Fibroblast of skin of right quadriceps (primary cell): ENCODE measurements at places on chromosomes 6 and 20.

DNA sequence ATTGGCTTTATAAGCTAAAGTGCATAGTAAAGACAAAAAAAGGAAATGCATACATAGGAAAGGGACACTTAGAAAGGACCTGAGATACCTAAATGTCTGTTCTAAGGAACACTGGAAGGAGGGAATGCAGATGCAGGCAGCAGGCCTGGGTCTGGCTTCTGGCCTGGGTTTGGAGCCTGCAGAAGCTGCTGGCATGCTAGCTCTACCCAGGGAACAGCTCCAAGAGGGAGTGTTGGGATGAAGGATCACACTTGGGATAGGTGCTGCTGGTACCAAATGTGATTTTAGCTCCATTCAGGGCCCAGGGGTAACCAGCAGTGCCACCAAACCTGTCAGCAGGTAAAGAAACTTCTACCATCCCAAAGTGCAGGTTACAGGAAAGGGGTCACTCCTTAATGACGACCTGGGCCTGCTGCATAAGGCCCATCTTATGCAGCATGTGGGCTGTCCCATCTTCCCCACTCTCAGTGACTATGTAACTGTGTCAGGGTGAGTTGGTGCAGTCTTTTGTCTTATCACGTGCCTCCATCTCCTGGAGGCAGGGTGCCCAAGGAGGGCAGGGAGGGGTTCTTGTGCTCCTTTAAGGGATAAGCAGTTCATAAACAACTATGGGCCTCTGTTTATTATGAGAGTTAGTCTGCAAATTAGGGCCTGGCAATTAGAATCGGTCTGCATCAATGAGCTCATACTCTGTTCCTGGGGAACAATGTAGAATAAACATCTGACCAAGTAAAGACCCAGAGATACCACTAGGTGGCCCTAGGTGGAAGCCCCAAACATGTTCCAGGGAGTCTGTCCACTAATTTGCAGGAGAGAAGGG, 26.9 kb downstream of the DDX27 start:
- peak; percentile 44 for DNase-seq

DNA sequence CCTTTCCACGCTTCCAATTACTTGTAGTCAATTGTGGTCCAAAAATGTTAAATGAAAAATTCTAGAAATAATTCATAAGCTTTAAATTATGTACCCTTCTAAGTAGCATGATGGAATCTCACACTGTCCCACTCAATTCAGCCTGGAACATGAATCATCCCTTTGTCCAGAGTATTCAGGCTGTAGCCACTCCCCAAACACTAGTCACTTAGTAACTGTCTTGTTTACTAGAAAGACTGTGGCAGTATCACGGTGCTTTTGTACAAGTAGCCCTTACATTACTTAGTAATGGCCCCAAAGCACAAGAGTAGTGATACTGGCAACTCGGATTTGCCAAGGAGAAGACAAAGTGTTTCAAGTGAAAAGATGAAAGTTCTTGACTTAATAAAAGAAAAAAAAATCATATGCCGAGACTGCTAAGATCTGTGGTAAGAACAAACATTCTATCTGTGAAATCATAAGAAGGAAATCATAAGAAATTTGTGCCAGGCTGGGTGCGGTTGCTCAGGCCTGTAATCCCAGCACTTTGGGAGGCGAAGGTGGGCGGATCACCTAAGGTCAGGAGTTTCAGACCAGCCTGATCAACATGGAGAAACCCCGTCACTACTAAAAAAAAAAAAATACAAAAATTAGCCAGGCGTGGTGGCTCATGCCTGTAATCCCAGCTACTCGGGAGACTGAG, 168.5 kb upstream of the SIM1 start:
- peak; percentile 84 for DNase-seq

- no peak for DNase-seq
Observed at GRCh38 chr6:13576017-13576416, 1.6 kb downstream of the SIRT5 start.

- no peak for DNase-seq
Observed at GRCh38 chr6:80105972-80106417, 476 bp upstream of the BCKDHB start.

DNA sequence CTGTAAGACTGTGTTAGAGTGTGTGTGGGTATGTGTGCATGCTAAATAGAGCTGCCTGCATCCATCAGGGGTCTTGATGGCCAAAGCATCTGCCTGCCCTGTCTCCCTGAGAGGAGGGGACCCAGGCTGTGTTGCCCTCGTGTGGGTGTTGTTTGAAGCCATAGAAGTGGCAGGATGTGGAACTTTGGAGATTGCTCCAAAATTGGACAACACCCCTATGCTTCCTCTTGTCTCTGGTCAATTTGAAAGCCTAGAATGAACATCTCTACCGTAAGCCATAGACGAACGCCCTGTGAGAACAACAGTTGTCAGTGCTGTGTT, 82.6 kb downstream of the ASXL1 start:
- no peak for DNase-seq

DNA sequence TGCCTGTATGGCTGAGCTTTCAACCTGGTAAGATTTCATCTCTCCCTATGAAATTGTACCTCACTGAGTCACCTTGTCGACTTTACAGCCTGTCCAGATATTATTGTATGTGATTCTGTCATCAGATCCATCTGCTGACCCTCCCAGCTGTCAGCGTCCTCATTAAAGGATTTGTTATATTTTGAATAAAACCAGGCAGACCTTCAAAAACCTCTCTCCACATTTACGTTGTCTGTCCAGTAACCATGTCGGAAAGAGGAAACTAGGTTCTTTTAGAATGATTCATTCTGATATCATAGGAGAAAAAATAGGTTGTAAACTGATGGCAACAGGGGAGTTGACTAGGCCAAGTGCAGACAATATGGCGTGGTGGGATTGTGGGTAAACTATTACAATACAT, 38.5 kb downstream of the TSPYL4 start:
- peak; percentile 49 for DNase-seq

DNA sequence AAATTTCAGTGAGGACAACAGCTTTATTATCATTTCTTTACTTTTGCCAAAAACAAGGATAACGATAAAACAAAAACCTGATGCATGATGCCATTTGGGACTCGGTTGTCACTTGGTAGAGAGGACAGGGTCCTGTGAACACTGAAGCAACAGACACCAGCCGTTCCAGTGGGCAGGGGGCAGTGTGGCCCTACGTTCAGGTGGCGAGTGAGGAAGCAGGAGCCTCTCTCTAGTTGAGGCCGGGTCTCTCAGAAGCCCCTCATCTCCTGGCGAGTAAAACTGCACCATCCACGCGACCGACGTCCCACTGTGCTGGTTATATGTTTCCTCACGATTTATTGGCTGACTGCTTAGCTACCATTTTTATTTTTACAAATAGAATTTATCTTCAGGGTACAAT, 231.6 kb downstream of the THBS2 start:
- no peak for DNase-seq

DNA sequence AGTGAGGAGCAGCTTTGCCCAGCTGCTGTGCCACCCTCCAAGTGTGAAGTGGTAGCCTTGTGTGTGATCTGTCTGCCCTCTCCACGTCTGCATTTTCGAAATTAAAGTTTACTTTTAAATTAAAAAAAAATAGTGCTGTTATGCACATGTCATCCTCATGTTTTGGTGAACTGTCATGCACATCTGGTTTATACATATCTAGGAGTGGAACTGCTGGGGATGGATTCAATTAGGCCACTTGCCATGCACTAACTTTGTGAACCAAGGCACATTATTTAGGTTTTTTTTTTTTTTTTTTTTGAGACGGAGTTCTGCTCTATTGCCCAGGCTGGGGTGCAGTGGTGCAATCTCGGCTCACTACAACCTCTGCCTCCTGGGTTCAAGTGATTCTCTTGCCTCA, 3.6 kb downstream of the GTSF1L start:
- DNase-seq = no peak

- DNase-seq = no peak
Observed at GRCh38 chr20:2298701-2299100, 2.9 kb downstream of the TGM3 start.

DNA sequence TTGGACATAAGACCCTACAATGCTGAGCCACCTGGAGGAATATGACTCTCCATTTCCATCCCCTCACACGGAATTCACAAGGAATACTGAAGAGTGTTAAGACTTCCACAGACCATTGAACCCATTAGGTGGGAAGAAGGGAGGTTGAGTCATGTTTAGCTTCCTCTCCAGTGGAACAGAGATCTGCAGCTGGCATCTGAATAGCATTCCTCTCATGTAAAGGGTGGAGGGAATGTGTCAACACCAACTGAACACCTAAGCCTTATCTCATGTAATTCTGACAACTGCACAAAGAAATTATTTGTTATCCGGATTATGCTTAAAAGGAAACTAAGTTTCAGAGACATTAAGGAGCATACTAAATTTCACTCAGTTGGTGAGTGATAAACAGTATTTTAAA, 705.9 kb downstream of the MAFB start:
- no peak for DNase-seq

DNA sequence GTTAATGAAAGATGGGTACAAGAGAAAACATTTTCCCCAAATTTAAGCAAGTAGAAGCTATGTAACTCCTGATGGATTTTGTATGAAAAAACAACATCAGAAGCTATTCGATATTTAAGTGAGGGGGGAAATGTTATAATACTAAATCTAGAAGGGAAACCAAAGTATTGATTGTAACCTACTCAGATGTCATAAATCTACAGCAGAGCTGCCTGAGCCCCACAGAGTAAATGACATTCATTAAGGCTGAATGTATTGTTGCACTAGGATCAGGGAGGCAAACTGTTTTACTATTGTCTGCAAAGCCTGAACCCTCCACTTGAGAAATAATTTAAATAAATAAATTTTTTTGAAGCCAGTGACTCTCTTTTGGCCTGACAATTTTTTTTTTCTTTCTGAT, 19.3 kb downstream of the ANKRD6 start:
- no peak for DNase-seq

- DNase-seq = no peak
Observed at GRCh38 chr6:91267246-91267645, 680.4 kb upstream of the MAP3K7 start.

- DNase-seq = peak; percentile 78
Observed at GRCh38 chr6:3419624-3420272, 37.1 kb downstream of the SLC22A23 start.

DNA sequence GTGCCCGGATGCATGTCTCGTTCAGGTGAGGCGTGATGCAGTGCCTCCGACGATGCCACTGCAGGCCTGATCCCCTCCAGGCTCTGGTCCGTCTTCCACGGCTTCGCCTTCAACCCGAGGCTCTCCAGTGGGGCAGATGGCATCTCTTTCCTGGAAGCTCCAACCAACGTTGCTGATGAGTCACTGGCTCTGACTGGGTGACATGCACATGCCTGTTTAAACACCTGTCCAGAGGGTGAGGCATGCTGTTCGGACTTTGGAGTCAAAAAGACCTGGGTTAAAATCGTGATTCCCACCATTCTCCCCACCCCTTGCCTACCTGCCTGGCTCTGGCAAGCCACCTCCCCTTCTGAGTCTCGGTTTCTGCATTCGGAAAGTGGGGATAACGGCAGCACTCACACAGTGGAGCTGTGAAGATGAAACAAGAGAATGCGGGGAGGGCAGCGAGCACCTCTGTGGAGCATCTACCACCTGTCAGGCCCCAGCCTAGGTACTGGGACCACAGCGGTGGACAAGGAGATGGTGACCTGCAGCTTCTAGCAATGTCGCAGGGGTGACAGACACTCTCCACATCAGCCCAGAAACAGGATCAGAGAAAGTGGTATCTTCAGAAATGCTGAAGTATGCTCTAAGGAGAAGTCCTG, 8.5 kb upstream of the EDN3 start:
- no peak for DNase-seq

GRCh38 chr6:110360676-110361075, 2.5 kb upstream of the METTL24 start:
- DNase-seq = no peak

DNA sequence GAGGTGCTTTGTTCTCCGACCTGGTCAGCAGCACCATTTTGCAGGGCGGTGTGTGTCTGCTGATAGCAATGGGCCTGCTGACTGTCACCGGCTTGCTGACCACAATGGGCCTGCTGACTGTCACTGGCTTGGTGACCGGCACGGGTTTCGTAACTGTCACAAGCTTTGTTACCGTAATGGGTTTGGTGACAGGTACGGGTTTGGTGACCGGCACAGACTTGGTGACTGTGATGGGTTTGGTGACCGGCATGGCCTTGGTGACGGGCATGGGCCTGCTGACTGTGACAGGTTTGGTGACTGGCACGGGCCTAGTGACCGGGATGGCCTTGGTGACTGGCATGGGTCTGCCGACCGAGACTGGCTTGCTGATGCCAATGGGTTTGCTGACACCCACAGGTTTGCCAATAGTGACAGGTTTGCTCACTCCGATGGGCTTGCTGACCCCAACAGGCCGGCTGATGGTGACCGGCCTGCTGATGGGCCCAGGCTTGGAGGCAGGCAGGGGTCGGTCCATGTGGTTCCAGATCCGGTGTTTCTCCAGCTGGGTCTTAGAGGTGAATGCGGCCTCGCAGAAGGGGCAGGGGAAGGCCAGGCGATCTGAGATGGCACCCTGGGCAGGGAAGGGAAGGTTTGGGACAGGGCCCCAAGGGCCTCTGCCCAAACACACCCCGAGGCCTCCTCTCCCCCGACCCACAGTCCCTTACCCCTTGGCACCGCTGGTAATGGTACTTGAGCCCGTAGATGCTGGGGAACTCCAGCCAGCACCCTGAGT, 3.4 kb downstream of the ZNF512B start:
- DNase-seq = no peak

GRCh38 chr6:3831761-3832530, 17.2 kb upstream of the FAM50B start:
- DNase-seq = no peak

DNA sequence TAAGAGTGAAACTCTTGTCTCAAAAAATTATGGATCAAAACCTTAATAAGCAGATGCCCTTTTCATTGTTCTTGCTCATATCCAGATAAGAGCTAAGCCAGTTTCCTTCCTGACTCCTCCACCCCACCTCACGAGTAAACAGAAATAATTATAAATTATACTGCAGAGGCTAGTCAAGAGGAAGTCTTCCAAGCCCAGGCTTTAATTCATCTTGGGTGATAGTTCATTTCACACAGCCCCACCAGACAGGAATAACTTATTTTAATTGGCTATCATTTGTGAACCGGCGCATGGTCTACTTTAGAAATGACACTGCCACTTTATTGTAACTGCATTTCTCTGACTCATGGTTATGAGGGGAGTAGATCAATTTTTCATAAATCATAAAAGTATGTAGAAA, 102.0 kb downstream of the BTBD3 start:
- DNase-seq = no peak
